ENCODE measurements at places on chromosomes 4 and X.

- no peak for DNase-seq
These were observed 83.8 kb downstream of the TBC1D9 start for GRCh38 chr4:140672416-140672815.

GRCh38 chrX:68978655-68979054, 149.8 kb downstream of the EFNB1 start:
- DNase-seq, result no peak

DNA sequence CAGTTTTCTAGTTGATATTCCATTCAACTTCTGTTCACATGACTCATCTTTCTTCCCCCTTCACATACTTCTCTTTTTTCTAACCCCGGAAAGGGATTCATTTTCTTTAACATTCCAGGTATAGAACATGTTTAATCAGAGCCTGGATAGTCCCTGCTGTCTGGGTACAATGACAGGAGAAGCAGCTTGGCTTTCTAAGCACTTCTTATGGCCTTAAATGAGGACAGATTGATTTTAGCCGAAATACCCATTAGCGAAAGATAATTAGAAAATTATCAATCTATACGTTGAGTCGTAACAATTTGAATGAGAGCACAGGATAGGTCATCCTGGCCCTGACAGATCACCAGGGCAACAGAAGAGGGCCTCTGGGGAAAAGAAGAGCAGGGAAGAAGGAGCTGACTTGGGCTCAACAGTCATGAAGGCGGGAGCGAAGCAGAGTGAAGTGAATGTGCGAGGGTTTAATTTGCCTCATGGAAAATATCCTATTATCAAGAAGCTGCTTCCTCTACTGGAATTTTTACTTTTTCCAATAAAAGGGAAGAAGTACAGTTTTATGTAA, 62.2 kb downstream of the PPP1R2C start:
- no peak for DNase-seq

DNA sequence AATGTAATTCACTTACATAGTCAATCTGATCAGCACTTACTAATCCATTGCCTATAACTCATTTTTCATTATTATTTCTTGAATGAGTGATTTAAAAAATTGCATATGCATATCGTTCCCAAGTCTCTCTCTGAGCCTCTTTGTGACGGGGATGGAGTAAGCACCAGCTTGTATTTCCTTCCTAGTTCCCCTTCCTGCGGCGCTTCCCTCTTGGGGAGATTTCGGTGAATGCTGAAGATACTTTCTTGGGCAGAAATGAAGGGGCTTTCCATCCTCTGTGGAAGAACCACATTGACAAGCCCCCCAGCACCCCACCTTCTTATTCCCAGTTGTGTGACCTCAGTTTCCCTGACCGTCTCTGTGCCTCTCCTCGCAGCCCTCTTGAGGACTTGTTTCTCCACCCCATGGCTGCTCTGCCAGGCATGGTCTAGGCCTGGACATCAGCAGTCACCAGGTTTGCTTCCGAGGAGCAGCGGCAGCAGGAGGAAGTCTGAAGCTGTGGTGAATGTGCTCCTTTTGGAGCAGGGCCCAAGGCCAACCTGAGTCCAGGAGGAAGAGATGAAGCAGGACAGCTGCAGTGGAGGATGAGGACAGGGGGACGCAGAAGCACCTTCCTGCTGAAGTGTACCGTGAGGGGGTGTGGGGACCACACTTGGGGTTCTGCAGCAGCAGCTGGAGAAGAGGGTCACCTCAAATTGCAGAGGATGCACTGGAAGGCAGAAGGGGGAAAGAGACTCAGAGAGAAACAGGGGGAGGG, 124.9 kb downstream of the IRF2 start:
- no peak for DNase-seq

DNA sequence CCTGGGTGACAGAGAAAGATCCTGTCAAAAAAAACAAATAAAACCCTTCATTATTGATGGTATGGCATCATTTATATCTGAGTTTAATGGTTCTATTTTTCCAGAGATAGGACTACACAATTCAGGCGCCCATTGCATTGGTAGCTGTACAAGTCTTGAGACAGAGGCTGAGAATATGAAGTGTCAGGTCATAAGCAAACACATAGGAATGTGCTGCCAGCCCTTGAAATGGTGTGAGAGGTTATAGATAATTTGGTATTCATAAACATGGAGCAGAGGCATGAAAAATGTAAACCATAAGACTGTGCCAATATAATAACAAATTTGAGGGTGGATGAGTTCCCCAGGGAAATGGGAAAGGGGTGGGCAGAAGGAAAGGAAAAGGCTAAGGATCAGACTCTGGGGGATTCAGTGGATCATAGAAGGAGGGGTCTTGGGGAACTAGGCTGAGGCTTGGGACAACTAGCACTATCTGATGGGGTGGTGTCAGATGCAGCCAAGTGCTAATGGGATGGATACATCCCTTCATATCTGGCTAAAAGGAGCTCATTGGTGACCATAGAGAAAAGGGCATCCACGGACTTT, 50.8 kb downstream of the MAOA start:
- DNase-seq, result no peak

- no peak for DNase-seq
These were observed 819 bp downstream of the NSG1 start for GRCh38 chr4:4387531-4388310.
